ENCODE measurements at places on chromosomes 16 and 17.

DNA sequence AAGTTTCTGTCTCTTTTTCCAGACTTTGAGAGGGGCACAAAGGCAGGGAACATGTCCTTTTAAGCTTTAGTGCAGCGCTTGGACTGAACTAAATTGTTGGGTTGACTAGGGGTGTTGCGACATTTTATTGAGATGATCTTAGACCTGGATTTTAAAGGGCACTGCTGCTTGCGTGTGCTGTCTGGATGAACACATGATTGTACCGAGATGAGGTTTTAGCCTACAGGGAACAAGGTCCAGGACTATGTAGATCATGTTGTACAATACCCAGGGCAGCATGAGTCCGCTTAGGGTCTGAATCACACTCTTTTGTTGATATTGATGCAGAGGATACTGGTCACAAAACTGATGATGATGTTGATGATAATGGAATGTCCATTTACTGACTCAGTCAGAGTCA, 5.2 kb upstream of the RGS9 start:
- DNase-seq: no peak

DNA sequence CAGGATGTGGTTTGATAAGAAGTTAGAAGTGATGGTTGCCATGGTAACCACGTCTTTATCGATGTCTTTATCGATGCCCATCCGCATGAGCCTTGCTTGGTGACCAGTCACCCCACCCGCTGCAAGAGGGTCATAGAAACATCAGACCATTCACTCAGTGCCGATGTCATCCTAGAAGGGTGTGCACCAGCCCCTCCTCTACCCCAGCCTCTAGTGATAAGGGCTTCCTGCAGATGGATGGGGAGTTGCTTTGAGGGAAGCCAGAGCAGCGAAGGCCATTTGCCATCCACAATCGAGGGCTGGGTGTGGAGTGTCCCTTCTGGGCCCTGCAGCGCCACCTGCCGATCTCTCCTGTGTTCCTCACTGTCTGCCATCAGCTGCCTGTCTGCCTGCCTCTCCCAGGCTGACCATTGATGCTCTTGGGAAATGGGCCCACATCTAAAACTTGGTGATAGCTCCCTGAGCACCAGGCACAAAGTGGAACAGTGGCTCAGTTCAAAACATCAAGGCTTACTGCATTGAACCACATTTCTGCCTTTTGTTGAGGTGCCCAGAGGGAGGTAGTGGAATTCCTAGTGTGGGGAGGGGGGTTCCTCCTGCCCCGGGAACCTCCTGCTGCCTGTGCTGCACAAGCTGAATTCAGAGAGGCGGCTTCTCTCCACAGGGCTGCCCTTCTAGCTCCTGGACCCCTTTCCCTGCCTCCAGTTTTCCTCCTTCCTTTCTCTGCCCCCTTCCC, 8.9 kb downstream of the CALB2 start:
- no peak for DNase-seq

DNA sequence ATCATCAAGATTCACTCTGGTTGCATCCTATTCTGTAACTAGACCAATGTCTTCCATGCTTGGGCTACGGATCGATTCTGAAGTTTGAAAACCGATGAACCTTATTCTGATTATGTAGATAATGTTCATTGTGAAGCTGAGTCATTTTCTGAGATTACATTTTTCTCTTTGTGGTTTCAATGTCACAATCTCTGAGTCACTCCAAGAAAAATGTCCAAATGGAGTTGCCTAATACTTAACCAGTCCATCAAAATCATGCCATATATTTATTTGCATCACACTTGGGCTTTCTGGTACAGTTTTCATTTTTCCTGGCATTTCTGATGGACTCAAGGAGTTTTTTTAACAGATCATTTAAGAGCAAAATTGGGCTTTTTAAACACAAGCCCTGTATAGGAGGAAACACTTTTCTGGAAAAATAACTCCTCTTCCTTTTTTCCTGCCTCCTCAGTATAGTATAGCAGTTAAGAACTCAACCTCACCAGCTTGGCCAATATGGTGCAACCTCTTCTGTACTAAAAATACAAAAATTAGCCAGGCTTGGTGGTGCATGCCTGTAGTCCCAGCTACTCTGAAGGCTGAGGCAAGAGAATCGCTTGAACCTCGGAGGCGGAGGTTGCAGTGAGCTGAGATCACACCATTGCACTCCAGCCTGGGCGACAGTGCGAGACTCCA, 17.5 kb downstream of the CACNG3 start:
- DNase-seq: no peak

- no peak for DNase-seq
These were observed 40.3 kb downstream of the TK2 start for GRCh38 chr16:66509576-66509975.

- no peak for DNase-seq
These were observed at the start of gene TEX19 for GRCh38 chr17:82358465-82359350. Gene TEX19 (plus strand): TSS chr17:82359247. CDS start chr17:82362151, 2,904 bp downstream.

- no peak for DNase-seq
These were observed 31.5 kb downstream of the RBL2 start for GRCh38 chr16:53465606-53466280.

DNA sequence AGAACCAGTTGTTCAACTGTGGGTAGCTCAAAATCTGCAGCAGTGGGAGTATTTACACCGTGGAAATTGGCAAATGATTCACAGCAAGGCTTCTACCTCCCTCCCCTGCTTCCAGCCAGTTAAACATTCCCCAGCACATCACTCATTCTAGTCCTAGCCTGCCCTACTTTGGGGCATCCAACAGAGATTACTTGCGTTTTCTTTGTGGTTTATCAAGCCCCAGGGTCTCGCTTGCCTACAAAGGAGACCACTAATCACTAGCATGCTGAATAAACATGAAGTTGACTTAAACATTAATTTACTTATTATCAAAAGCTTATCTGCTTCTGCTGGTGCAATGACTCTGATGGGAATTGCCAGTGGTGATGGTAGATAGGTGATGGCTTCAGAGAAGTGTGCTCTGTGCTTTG, 94.5 kb downstream of the MARF1 start:
- no peak for DNase-seq

DNA sequence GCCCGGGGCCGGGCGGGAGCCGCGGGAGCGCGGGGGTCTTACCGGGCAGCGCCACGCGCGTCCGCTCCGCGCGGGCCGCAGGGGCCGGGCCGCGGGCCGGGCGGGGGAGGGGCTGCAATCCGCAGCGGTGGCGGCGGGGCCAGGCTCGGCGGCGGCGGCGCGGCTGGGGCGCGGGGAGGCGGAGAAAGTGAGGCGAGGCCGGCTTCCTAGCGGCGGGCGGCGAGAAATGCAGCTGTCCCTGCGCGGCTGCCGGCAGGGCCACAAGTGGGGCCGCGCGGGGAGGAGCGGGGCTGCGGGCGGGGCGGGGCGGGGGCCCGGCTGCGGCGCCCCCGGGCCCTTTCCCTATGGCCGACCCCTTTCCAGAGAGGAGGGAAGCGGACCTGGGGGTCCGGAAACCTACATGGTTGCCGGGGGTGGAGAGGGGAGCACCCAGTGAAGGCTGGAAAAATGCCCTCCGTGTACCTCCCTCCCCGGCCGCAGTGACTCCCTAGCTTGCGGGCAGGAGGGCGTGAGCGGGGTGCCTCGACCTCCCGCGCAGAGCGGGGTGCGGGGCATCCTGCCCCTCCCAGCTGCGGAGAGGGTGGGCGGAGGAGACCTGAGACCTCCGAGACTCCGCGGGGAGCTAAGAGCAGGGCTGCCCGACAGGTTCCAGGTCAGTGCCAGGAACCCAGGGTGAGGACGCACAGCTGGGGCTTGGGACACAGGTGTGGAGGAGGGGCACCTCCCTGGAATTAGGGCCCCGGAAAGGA, at the start of gene CUEDC1:
Gene CUEDC1, minus strand, starts transcription at position 230 of the 749 bp plus-strand sequence. CDS start 69,848 bp downstream, outside the sequence.
- DNase-seq: peak; percentile 29

GRCh38 chr17:6494239-6494941, 50.1 kb downstream of the PIMREG start:
- no peak for DNase-seq

GRCh38 chr16:72159386-72159785, 12.6 kb downstream of the PMFBP1 start:
- DNase-seq: no peak
